Stimulated activated naive B cell treated with anti-CD40 and anti-IgM and Interleukin-4, amounts not matched to agents 10 μg/mL and 1 μg/mL and 100 μg/mL, for 72 hours (primary cell): ENCODE measurements at places on chromosomes 3 and 15.

- DNase-seq, result no peak
Observed at GRCh38 chr3:9399746-9400145, 2.3 kb downstream of the SETD5 start.

DNA sequence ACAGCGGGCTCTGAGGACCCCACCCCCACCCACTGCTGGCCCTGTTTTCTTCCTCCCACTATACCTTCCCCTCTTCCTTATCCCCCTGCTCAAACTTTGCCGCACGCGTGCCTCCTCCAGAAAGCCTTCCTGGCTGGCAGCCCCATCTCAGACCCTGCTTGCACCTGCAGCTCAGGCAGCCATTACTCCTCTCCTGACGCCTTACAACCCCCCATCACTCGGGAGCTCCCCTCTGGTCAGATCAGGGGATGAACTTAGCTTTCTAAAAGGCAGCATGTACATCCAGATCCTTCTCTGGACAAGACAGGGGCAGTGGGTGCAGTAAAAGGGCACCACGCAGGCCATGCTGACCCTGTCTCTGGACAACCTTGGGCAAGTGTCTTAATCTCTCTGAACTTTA, 94.5 kb downstream of the SEC22A start:
- DNase-seq, result no peak

- DNase-seq, result no peak
Observed at GRCh38 chr3:192870822-192871221, 46.8 kb downstream of the MB21D2 start.

DNA sequence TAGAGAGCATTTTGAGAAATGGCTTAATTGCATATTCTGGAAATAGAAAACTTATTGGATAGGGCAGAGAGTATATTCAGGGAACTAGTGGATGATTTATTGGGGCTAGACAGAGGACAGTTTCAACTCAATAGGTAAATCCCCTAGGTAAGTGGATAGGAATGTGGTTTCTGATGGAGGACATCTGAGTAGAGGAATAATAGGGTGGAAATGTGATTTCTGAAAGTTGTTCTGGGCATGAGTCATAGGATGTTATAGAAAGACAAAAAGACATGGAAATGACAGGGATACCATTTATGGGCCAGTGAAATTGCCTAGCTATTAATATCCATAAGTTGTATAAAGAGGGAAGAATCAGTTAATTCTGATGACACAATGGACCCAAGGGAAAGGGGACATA, 563.3 kb upstream of the GOLIM4 start:
- DNase-seq, result no peak
